AG20443 (cell line): ENCODE measurements at places on chromosomes 7 and 10.

- no peak for DNase-seq
Observed at GRCh38 chr7:55965100-55965470, 700 bp downstream of the NIPSNAP2 start.

GRCh38 chr10:5514226-5514850 lies 10.4 kb upstream of the CALML3 start:
- no peak for DNase-seq

DNA sequence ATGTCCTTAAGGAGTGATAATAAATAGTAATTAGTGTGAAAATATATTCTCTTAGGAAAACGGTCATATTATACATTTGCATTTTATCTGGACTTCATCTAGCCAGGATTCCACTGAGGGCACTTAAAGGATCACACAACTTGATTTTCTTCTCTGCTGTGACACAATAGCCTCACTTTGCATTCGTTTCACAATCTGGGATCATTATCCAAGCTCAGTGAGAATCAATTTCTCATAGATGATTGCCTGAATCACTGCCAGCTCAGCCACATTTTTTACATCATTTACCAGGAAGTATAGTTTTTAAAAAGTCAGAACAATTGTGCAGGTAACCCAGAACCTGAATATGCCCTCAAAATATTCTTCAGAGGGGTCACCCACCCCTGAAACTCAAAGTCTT lies 68.9 kb downstream of the PTPRZ1 start:
- no peak for DNase-seq

GRCh38 chr7:117017702-117018266 lies 64.5 kb downstream of the ST7 start:
- DNase-seq: no peak

DNA sequence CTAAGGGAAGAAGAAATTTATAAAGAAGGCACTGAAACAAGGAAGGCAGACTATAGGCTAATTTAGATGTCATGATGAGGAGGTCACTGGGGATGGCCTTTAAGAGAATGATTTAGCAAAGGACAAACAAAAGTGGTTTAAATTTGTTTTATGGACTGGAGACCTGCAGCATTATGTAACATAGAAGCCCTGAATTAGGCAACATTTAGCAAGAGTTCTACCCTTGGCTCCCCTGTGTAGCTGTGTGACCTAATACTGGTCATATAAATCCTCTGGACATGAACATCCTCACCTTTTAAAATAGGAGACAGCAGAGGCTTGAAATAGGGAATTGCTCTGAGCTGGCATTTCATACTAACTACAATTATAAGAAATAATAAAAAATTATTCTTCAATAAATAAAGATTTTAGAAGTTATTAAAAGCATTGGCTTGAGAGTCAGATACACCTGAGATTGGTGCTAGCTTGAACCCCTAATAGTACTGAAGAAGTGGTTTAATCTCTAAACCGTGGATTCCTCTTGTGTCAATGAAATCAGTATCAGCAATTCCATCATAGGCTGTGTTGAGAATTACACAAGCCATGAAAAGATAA lies 48.9 kb downstream of the RNLS start:
- no peak for DNase-seq

GRCh38 chr10:67912331-67912946 lies 28.0 kb downstream of the SIRT1 start:
- DNase-seq: peak; percentile 18

- no peak for DNase-seq
Observed at GRCh38 chr10:72756674-72757385, 64.9 kb downstream of the MCU start.

DNA sequence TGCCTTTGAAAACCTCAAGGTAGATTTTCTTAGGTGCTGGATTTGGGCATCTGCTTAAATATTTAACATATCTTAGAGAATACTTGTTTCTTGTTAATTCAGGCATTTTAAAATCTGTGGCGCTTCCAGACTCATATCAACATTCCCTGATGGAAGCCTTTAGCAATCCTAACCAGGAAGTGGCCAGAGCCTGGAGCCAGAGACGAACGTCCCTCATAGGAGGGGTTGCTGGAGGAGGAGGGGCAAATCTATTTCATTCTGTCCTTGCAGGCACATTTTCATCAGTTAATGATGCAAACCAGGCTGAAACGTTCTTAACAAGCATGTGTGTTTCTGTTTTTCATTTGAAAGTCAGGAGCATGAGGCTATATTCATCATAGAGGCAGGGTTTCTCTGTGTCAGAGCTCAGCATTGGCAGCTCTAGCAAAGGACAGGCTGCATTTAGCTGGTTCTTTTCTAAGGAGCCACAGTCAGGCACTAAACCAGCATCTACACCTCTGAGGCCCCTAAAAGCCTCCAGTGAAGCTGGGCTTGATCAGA lies 17.8 kb upstream of the IFIT2 start:
- peak; percentile 81 for DNase-seq

- DNase-seq: no peak
Observed at GRCh38 chr7:43698460-43699255, 30.7 kb downstream of the COA1 start.

DNA sequence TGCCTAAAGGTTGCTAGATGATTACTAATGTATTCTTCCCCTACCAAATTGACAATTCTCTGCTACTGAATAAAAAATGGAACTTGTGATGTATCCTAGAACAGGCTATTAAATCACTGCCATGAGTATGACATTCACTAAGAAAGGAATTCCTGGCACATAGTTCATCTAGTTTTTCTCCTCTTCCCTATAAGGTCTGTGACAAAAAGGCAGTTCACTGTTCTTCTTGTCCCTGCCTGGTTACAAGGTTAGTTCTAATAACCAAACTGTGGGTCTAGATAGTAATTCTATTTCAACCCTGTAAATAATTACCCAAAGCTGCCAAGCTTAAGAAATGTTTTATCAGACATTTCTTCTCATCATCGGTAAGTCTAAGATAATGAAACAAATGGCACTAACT lies 245.6 kb downstream of the BICC1 start:
- no peak for DNase-seq

GRCh38 chr7:96217147-96217546 lies 104.8 kb downstream of the SLC25A13 start:
- DNase-seq: no peak

DNA sequence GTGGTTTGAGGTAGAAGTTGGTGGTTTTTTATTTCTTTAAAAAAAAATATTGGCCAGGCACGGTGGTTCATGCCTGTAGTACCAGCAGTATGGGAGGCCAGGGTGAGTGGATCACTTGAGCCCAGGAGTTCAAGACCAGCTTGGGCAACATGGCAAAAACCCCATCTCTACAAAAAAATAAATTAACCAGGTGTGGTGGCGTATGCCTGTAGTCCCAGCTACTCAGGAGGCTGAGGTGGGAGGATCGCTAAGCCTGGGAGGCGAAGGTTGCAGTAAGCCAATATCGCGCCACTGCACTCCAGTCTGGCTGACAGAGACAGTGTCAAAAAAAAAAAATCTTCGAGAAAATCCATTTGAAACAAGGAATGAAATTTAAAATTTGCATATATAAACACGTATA lies 1.1 kb downstream of the IL2RA start:
- DNase-seq: no peak

DNA sequence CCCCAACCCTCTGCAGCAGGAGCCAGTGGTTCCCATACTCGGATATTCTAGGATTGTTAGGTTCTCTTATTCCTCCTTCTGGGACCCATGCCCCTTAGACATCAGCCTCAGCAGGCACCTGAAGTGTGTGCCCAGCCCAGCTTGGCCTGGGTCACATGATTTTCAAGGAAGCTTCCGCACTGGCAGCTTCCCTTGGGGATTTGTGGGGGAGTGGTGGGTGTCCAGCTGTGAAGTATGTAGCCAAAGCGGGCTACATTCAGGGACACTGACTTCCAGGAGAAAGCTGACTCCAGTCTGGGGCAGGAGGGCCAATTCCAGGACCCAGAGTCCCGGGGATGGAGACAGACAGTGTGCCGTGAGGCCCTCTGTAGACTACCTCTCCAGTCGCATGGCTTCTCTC lies 1.3 kb downstream of the LDB1 start:
- DNase-seq: no peak

DNA sequence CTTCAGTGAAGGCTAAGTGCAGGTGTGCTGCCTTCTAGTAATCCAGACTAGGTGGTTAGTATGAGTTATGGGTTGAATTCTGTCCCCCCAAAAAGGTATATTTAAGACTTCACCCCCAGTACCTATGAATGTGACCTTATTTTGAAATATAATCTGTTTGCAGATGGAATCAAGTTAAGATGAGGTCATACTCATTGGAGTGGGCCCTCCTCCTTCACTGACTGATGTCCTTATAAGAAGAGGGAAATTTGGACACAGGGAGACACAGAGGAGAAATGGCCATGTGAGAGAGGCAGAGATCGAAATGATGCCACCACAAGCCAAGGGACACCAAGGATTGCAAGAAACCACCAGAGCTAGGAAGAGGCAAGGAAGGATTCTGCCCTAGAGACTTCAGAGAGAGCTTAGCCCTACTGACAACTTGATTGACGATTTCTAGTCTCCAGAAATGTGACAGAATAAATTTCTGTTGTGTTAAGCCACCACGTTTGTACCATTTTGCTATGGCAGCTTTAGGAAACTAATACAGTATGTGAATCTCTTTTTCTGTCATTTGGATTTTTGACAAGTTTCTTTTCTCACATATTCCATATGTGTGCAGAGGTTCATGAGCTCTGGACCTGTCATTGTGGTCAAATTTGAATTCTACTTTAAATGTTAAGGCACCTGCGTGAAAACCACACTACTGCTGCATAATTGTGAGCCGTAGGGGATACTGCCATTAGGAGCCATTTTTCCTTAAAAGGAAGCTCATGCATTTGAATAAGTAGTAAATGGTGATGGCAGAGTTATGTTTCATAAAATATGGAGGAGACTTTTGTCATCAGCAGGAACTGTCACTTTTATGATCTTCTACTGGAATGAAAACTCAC lies 2.6 kb upstream of the RPA3 start:
- no peak for DNase-seq

- peak; percentile 5 for DNase-seq
Observed at GRCh38 chr10:123999956-124000615, 93.3 kb downstream of the CHST15 start.

DNA sequence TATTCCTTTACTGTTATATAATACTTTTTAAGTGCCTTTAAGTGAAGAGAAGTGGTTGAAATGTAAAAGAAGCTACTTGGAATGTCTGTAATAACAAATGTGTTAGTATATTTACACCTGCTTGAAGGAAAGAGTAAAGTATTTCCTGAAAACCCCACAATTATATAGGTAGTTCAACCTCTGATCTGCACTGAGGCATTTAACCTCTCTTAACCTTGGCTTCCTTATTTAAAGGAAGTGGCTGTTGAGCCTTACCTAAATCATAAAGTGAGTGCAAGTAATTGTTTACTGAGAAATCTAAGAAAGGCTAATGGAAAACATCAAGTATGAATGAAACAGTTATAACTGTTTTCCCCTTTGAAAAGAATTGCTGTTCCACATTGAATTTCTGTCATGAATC lies 294.5 kb downstream of the ADK start:
- DNase-seq: no peak

- no peak for DNase-seq
Observed at GRCh38 chr7:81267508-81267907, 348.7 kb upstream of the SEMA3C start.

GRCh38 chr7:134811765-134812164 lies 32.3 kb downstream of the CALD1 start:
- no peak for DNase-seq

DNA sequence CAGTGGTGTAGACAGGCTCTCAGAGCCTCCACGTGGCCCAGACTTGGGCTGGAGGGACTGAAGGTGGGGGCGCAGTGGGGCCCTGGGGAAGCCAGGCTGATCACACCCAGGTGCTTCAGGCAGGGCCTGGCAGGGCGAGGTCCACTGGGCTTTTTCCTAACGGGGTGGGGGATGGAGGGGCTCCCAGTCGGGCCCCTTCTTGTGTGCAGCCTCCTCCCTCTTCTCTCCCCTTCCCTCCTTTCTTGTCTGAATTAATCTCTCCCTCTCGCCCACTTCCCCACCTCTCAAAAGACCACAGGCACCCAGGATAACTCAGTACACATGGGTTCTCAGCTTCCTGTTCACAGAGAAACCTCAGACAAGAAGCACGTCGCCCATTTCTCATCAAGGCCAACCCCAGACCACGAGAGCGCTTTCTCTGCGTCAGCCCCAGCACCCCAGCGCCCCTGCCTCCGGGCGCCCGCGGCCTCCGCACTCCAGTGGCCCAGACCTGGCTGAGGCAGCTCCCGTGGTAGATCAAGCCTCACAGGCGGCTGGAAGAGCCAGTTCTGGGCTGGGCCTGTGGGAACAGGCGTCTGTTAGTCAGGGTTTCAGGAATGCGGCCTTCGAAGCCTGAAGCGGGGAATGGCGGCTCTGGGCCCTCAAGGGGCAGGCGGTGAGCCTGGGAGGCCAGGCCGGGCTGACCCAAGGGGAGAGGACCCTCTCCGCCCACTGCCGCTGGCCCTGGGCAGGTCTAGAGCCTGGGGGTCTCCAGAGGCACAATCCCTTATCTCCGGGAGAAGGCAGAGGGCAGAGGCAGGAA lies 50.6 kb downstream of the PWWP2B start:
- DNase-seq: peak; percentile 68

DNA sequence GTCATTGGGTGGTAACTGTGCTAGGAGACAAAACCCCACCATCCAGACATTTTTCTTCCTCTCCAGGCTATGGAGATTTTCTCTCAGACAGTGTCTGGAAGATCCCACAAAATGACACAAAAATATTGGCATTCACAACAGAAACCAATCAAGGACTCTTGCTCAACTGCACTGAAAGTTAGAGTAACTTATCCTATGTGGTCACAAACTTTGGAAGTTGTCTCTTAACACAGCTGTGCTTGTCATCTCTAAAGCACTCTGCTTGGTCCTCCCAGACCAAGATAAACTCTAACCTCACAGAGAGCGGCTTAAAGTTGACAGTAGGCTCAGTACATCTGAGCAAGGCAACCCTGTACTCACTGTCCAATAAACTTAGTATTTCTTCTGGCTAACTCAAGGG lies 74.9 kb downstream of the AKR1C4 start:
- DNase-seq: no peak

GRCh38 chr7:137983323-137984008 lies 18.4 kb downstream of the CREB3L2 start:
- DNase-seq: no peak

DNA sequence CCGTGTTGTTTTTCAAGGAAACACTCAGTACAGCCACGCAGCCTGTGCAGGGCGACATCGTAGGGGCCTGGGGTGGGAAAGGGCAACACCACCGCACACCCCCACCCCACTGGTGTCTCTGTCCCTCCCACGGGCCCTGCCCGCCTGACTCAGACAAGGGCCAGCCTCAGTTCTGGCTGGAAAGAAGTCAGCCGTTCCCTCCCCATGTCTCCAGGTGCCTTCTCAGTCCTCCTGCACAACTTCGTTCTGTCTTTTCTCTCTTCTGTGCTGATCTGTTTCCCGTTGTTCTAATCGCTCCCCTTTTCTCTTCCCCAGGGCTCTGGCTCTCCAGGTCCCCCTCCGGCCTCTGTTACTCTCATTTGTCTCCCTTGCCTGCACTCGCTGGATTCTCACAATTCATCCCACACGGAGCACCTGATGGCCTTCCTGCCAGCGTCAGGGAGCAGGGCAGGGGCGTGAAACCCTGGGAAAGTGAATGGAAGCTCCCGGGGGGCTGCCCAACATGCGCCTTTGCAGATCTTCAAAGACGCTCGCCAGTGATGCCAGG lies 97.7 kb downstream of the WDR37 start:
- DNase-seq: no peak

GRCh38 chr7:20741801-20742200 lies 44.9 kb downstream of the SP8 start:
- no peak for DNase-seq
